Stimulated activated CD4-positive, alpha-beta T cell treated with anti-CD3 and anti-CD28 coated beads, Interleukin-4, amount 100 ng/mL, for 48 hours (primary cell): ENCODE measurements at places on chromosomes 4 and X.
A peak's percentile ranks its signal among the peaks of the same experiment; 100 is the strongest.

DNA sequence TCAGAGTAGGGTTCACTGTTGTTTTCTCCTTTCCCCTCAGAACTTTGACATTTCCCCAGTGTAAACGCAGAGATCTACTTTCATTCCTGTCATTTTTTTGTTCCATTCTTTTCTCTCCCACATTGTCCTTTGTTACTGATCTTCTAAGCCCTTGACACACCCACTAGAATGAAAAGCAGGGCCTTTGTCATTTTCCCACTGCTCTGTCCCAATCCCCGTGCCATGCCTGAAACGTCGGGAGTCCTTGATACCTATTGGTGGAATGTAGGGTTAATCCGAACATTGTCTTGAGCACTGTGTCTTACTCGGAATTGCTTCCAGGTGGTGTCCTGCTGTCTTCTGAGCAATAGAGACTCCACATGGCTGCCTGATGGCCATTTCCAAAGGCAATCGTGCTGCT, 887.1 kb upstream of the FRG1 start:
- DNase-seq, result no peak

- no peak for DNase-seq
Observed at GRCh38 chrX:74232859-74233258, 71.1 kb upstream of the ZCCHC13 start.

DNA sequence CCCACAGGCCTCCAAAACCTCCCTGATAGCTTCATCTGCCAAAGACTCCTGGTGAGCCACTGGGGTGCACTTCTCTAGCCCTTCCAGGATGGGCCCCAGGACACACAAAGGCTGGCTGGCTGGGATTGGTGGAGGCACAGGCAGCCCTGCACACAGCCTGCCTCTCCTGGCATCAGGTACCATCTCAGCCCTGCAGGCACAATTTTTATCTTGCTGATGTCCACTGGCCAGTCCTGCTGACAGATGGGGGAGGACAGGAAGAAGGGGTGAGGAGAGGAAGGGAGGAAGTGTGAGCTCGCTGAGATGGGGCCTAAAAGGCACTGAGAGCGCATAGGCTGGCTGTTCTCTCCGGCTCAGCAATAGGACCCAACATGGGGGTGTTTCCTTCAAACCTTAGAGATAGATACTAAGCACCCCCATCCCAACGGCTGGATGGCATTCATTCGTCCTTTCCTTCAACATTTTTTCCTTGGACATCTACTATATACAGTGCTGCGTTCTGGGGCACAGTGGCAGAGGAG, 92.7 kb downstream of the PJA1 start:
- DNase-seq, result no peak

DNA sequence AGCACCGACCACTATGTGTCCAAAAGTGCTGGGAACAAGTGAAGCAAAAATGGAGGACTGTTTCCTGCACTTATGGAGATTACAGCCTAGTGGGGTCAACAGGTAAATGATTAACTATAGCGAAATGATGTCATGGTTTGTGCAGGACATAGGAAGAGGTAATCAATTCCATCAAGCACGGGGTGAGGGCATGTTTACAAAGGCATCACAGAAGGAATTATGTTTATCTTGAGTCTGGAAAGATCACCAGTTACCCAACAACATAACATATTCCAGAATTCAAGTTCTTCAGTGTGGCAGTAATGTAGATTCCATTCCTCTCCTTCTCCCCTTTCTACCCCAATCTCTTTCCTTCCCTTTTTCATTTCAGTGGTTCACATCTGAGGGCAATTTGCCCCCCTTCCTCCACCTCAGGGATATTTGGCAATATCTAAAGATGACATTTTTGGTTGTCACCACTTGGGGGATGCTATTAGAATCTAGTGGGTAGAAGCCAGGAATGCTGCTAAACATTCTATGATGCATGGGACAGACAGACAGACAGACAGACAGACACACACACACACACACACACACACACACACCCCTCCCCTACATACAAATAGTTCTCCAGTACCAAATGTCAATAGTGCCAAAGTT, 24.1 kb downstream of the FAM47E start:
- no peak for DNase-seq

- no peak for DNase-seq
Observed at GRCh38 chr4:181173046-181173445, 1070.2 kb upstream of the TENM3 start.

- DNase-seq, result no peak
Observed at GRCh38 chr4:72567036-72567435, 2.0 kb downstream of the ADAMTS3 start.

GRCh38 chr4:104408878-104409277, 85.8 kb downstream of the CXXC4 start:
- DNase-seq, result no peak

DNA sequence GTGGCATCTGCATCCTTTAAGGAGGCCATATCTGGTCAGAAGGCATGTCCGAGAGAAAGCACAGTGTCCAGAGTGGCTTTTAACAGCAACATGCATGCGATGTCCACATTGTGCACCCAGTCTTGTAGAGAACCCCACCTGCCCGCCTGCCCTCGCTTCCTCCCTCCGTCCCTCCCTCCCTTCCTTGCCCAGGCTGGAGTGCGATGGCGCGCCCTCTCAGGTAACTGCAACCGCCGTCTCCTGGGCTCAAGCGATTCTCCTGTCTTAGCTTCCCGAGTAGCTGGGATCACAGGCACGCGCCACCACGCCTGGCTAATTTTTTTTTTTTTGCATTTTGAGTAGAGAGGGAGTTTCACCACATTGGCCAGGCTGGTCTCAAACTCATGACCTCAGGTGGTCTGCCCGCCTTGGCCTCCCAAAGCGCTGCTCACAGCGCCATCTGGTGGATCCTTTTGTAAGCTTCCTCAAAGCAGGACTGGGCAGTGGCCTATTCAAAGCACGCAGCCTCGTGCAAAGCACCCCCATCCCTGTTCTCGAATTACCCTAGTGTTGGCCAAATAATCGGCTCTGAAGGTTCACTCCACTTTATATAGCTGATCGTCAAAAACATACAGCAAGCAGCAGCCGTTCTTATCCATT, 15.0 kb downstream of the BRCC3 start:
- peak; percentile 18 for DNase-seq

- no peak for DNase-seq
Observed at GRCh38 chr4:57410331-57411052, 300.3 kb upstream of the IGFBP7 start.

DNA sequence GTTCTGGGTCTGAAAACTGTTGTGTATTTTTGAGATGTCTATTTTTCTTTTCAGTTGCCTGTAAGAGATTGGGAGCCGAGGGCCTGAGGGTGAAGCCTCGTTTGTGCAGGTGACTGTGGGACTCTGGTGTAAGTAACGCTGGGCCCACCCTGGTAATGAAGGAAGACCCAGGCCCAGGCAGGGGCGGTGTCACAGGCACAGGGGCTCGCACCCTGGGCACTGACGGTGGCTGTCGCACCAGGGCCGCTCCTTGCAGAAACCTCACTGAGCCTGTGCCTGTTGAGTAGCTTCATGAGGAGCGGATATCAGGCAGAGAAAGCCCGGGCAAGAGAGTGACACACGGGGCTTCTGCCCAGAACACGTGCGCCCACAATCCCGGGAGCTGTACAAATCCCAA, 541.4 kb downstream of the TRIML1 start:
- no peak for DNase-seq

- no peak for DNase-seq
Observed at GRCh38 chrX:17930850-17931249, 69.8 kb upstream of the RAI2 start.

DNA sequence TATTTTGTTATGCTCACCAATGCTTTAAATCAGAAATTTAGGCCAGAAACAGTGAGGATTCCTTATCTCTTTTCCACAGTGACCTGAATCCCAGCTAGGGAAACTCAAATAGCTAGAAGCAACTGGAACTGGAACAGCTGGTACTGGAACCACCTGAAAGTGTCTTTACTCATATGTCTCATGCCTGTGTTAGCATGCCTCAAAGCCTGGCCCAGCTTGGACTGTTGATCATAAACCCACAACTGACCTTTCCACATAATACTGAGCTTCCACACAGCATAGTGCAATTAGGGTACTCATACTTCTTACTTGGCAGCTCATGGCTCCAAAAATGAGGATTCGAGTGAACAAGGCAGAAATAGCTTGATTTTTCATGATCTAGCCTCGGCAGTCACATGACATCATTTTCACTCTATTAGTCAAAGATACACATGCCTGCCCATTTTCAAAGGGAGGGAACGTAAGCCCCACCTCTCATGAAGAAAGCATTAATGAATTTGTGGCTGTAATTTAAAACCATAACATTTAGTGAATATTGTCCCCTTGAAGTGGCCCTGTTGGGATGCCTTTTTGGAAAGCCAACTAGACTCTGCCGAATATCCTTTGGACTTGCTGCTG, 80.8 kb upstream of the ACSL1 start:
- no peak for DNase-seq

DNA sequence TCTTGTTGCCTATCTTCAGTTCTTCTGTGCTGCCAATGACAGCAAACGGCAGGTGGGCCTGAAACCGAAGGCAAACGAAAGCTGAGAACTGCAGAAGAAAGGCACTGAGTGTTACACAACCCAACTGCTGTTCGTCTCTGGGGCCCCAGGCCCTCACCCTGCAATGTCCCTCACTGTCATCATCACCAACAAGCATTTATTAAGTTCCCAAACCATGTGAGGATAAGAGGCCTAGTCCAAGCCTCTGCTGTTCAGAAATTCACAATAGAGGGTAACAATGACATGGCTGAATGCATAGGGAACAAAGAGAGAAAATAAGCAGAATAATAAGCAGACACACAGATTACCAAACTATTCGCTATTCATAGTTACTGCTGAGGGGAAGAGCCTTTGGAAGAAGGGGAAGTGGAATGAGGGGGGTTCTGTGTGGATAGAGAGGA, 34.5 kb upstream of the NKRF start:
- DNase-seq, result no peak

GRCh38 chrX:6244666-6245065, 16.0 kb upstream of the NLGN4X start:
- DNase-seq, result no peak

- DNase-seq, result no peak
Observed at GRCh38 chr4:83112678-83113428, 1.7 kb downstream of the PLAC8 start.

GRCh38 chrX:125544856-125545255, 225.2 kb downstream of the TEX13C start:
- no peak for DNase-seq

DNA sequence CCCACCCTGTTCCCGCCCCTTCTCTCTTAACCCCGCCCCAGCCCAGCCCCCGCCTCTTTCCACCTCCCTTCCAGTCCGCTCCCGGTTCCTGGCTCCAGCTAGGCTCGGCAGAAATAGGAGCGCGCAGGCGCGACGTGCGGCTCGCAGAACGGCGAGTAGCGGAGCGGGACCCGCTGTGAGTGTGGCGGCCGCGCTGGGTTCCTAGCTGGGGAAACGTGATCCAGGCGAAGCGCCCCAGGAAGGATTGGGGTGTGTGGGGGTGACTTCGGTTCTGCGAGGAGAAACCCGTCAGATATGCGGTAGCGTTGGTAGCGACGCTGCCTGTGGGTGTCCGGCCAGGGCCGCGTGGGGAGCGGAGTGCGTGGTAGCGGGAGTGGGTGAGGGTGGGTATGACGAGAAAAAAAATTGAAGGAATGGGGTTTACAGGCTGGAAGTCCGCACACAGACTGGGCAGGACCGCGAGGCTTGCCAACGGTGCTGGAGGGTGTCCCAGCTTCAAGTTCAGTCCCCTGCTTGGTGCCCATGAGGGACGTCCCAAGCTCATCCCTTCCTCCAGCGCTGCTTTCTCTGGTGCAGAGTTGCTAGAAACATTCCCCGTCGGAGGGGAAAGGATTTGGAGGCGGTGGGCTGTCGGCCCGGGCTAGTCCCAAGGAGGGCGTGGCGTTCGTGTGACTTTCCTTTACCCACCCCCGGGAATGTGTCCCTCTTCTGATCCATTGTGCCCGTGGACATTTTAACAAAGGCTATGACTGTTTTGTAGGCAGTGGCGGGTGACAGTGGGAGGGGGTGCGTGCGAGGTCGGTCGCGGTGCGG, at the start of gene PRRG1:
PRRG1 (plus strand) TSS at position 144 of the 813 bp plus-strand sequence. CDS start 56,886 bp downstream, outside the sequence.
- DNase-seq, result no peak

DNA sequence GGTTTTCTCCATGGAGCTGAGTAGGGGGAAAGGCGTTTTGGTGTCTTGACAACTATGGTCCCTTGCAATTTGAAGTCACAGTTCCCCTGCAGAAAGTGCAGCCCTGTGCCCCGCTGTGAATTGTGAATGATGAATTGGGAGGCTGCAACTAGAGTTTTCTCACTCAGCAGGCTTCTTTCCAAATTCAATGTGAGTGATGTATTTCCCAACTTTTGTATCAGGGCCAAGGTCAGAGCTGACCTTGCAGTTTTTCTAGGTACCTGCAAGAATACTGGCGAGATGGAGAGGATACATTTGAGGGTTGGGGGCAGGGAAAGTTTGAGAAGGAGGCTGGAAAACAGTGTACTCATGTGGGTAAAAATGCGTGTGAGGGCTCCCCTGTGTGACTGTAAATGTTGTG, 11.7 kb downstream of the PHEX start:
- no peak for DNase-seq

DNA sequence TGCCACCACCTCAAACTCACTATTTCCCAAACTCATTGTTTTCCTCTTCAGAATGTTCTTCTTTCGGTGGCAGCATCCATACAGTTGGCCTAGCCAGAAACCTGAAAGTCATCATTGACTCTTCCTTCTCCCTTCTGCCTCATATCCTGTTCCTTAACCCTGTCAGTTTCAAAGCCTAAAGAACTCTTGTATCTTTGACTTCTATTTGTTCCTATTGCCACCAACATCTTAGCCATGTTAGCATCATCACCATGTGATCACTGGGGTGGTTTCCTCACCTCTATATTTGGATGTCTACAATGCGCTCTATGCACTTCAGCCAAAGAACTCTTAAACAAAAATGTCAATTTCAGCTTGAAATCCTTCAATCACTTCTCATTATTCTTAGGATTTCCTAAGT, 29.0 kb downstream of the DDX60L start:
- DNase-seq, result no peak

- no peak for DNase-seq
Observed at GRCh38 chr4:112889619-112890527, 159.6 kb upstream of the ANK2 start.

- DNase-seq, result no peak
Observed at GRCh38 chr4:6507345-6507744, 34.9 kb upstream of the PPP2R2C start.

- no peak for DNase-seq
Observed at GRCh38 chr4:160563552-160564282, 1460.8 kb downstream of the RAPGEF2 start.

- DNase-seq, result peak; percentile 0
Observed at GRCh38 chrX:25968920-25969319, 169.2 kb upstream of the MAGEB18 start.

- DNase-seq, result peak; percentile 5
Observed at GRCh38 chrX:9677098-9677739, 88.4 kb downstream of the GPR143 start.
